ENCODE measurements at places on chromosomes 3 and 15. TPM values are rescaled to one million over a fixed set of nuclear protein-coding genes. Genes with fewer than 3 reads are reported as not detected.

PLA2G4E gene
- not detected for total RNA-seq

GRCh38 chr3:21954709-21955108, 203.7 kb upstream of the ZNF385D start:
- H3K4me3 ChIP-seq: no peak overlapping the region
- H3K27ac ChIP-seq: no peak overlapping the region
- no peak for DNase-seq
- no peaks in the 10 kb centered on the region for H3K36me3 ChIP-seq
- no peaks in the 10 kb centered on the region for H3K27me3 ChIP-seq

LEKR1 gene
- 0.68 TPM for total RNA-seq

DNA sequence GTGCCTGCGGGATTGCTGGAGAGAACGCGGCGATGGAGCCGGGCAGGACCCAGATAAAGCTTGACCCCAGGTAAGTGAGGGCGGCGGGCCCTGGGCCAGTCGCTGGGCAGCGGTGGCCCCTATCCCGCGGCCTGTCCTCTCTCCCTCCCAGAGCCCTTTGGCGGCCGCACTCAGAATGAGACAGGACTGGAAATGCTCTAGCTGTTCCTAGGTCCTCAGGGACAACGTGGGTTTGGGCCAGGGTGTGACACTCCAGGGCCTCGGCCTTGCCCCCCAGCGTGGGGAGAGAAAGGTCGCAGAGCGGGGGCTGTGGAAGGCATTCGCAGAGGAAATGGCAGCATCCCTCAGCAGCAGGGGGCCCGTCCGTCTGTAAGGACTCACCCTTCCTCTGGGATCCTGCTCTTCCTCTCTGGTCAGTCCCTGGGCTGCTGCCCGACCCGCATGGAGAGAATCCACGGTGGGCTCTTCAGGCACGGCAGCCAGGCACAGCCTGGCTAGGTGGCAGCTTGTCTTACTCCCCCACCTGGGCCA, 412 bp downstream of the SLC51A start:
- no peaks in the 10 kb centered on the region for H3K27me3 ChIP-seq
- H3K27ac ChIP-seq: no peak overlapping the region
- H3K36me3 ChIP-seq: no peaks in the 10 kb centered on the region
- no peak for DNase-seq
- peaks cover 20% of the 10 kb centered on the region for H3K4me1 ChIP-seq

DNA sequence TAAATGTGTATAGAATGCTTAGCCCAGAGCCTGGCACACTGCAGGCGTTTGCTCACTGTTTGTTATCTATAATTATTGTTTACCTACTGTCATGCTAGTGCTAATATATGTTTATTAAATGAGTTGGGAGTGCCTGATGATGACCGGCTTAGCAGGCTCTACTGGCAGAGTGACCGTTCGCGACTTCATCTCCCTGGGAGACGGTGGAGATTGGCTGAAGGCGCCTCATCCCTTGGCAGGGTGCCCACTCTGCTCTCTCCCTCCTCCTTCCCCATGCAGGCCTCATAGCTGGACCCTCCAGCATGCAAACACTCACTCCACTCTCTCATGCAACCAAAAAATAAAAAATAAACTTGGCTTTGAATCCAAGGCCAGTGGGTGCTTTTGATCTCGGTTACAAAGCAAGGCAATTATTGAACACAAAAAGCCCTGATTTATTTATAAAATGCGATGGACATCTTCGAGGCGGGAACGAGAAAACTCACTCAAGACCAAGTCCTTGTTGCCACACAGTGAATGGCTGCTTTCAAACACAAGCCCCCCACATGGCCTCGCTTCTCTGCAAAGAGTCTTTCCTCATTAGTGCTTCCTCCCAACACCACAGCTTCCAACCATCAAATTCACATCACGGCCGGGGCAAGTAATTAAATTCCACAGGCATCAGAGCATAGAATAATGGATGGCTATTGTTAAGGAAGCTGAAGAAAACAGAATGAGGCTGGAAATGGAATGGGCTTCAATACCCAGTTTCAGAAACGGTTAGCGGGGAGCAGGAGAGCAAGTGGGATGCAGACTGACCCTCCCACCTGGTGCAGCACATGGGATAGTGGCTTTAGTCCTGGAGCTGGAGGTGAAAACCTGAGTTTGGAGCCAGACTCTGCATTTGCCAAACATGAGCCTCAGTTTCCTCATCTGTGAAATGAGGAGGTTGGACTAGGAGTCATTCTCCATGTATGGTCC, 135.7 kb upstream of the RAD18 start:
- no peaks in the 10 kb centered on the region for H3K4me1 ChIP-seq
- no peak overlapping the region for H3K4me3 ChIP-seq
- no peaks in the 10 kb centered on the region for H3K36me3 ChIP-seq
- H3K27me3 ChIP-seq: no peaks in the 10 kb centered on the region
- no peak overlapping the region for H3K27ac ChIP-seq

- no peaks in the 10 kb centered on the region for H3K4me1 ChIP-seq
- no peaks in the 10 kb centered on the region for H3K27me3 ChIP-seq
- no peaks in the 10 kb centered on the region for H3K36me3 ChIP-seq
- no peak for DNase-seq
Measured at GRCh38 chr3:98805571-98805970, 42.4 kb downstream of the ST3GAL6 start.

- DNase-seq: no peak
- H3K27me3 ChIP-seq: no peaks in the 10 kb centered on the region
- no peak overlapping the region for H3K4me3 ChIP-seq
- no peak overlapping the region for H3K27ac ChIP-seq
- no peaks in the 10 kb centered on the region for H3K4me1 ChIP-seq
Measured at GRCh38 chr3:182399978-182400737, 393.1 kb upstream of the ATP11B start.

DNA sequence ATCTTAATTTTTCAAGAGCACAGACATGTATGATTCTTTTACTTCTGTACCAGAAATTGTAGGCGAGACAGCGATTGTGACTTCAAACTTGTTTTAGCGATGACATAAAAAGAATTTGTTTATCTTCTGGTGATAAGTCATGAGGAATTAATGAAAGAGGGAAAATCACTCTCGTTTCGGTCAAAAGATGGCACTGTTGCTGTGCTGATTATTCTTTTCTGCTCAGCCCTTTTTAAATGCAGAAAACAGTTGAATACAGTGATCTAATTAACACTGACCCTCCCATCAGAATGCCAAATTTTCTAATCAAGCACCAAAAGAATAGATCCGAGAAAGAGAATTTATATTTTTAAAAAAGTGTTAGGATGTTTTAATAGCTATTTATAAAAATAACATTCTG, 52.6 kb downstream of the NSUN3 start:
- H3K27me3 ChIP-seq: no peaks in the 10 kb centered on the region
- no peak overlapping the region for H3K27ac ChIP-seq
- DNase-seq: no peak
- H3K4me3 ChIP-seq: no peak overlapping the region
- H3K36me3 ChIP-seq: peaks cover 14% of the 10 kb centered on the region

DNA sequence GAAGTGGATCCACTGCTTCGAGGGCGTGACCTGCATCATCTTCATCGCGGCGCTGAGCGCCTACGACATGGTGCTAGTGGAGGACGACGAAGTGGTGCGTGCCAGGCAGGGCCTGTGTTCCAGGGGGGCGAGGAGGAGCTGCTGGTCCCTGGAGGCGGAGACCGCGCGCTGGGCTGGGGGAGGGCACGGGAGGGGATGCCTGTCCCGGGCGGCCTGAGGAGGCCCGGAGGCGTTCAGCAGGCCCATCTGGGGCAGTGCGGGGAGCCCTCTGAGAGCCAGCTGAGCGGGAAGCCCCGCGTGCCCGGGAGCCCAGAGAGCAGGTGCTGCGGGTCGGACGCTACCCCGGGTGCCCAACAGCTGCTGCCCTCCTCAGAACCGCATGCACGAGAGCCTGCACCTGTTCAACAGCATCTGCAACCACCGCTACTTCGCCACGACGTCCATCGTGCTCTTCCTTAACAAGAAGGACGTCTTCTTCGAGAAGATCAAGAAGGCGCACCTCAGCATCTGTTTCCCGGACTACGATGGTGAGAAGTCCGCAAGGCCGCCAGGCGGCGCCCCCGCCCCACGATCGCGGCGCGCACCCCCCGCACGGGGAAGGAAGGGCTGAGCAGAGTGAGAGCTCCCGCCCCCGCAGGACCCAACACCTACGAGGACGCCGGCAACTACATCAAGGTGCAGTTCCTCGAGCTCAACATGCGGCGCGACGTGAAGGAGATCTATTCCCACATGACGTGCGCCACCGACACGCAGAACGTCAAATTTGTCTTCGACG, 2.9 kb downstream of the GNAT1 start:
- DNase-seq: peak; percentile 86
- H3K36me3 ChIP-seq: no peaks in the 10 kb centered on the region
- H3K4me1 ChIP-seq: peaks cover 16% of the 10 kb centered on the region
- peak overlapping the region; percentile 20 for H3K27ac ChIP-seq
- peaks cover 18% of the 10 kb centered on the region for H3K27me3 ChIP-seq
